ENCODE measurements at places on chromosomes 7 and 10.

DNA sequence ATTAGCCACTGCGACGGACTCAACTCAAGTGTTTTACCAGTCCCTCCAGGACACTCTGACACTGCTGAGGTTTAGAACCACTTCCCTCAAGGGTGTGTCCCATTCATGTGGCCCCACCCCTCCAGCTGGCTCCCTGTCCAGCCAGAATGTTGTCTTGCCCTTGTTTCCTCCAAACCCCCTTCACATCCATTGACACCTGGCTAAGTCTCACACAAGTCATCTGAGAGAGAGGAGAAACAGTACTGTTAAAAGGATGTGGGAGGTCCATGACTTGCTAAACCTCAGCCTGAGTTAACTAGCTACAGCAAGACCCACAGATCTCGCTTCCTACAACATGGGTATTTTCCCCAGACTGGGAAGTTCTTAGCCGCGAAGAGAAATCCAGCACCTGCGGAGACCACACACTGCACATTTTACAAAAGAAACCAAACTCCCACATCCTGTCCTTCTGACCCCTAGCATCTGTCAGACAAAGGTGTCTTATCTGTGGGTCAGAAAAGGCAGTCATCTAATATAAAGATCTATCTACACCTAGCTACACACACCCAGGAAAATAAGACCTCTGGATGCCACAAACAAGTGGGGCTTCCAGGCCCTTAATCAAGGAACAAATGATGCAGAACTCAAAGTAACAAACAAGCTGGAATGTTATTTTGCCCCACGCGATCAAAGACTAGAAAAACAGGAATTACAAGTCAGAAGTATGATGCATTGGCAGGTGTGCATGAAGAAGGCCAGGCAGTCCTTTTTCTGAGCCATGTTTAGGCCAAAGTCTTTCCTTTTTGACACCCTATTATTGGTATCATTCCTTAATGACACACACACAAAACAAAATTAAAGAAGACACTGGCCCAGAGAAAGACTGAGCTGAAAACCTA is 13.9 kb downstream of the OSBPL3 start:
- DNase-seq: no peak

- DNase-seq: no peak
These were observed 91.2 kb downstream of the LCOR start for GRCh38 chr10:96922978-96923948.

DNA sequence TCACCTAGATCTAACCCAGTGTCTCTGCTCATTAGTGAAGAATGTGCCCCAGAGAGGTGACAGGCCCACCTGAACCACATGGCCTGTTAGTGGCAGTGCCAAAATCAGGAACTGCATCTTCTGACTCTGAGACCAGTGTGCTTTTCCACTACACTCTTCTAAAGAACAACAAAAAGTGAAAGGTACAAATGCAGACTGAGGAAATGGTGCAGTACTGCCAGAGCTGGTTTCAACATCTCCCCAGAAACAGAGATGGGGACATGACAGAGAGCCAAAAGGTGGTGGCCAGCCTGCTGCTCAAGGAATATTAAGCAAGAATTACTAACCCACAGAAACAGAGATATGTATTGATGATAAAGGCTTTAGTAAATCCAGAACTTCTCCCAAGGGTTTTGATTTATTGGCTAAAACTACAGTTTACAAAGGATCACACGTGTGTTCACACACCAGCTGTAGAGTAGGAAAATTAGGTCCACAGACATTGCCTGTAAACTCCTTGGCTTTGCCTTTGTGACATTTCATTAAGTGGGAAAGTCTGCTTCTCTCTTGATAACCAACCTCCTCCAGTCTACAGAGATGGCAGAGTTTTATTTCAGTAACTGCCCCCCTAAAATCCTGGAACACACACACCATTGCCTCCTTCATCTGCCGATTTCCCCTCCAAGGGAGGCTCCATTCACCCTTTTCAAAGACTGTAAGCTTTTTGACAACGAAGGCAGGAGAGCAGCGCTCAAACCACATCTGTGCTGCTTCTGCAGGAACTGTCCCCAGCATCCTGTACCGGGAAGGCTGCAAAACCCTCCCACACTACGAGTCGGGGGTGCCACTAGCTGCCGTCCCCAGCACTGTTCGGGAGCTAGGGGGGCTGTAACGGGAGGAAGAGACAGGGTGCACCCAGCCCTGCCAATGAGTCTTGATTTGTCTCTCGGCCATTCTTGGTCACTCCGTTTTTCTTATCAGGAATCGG is 29.8 kb downstream of the GSDME start:
- no peak for DNase-seq

- no peak for DNase-seq
These were observed 190.0 kb upstream of the LYZL2 start for GRCh38 chr10:30819341-30820181.

- no peak for DNase-seq
These were observed 1.4 kb upstream of the IL6 start for GRCh38 chr7:22725585-22725984.

- DNase-seq: no peak
These were observed 454.7 kb downstream of the TYW1 start for GRCh38 chr7:67451306-67451705.

GRCh38 chr10:5615316-5615715 is 51.1 kb downstream of the ASB13 start:
- no peak for DNase-seq

GRCh38 chr7:140219672-140220524 is 43.1 kb upstream of the KDM7A start:
- DNase-seq: no peak

DNA sequence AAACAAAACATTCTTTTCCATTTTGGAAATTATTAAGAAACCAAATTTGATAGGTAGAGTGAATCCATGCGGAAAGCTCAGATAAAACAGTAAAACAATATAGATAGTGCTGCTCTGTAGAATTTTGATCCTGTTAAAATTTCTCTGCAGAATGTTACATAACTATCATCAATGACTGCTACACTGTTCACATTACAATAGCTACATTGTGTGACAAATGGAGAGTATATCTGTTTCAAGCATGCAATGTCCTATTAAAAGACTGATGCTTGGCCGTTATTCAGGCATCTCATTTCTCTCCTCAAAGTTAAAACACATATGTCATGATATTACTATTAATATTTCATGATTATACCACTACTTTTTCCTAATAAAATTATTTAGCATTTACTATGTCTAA is 14.7 kb upstream of the TMEM106B start:
- no peak for DNase-seq

GRCh38 chr10:85606401-85606800 is 760.2 kb downstream of the GRID1 start:
- DNase-seq: no peak

DNA sequence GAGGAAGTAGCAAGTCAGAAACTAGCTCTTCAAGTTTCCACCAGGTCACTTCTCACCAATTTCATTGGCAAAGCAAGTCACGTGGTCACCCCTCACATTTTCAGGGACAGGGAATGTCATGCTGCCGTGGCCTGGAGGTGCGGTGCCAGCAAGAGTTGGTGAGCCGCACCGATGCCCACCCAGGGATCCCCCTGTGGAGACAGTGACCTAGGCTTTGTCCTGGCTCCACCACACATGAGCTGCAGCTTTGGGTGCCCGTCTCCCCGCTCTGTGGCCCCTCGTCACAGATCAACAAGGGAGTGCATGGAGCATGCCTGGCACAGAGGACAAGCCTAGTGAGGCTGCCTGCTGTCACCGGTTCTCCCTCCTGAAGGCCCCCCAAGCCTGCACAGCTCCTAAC is 226.7 kb upstream of the PPP2R2D start:
- no peak for DNase-seq

GRCh38 chr10:83274088-83274487 is 865.2 kb upstream of the GHITM start:
- DNase-seq: no peak

Data from CMK (cell line).